ENCODE measurements at places on chromosomes 7 and 10. TPM values are rescaled to one million over a fixed set of nuclear protein-coding genes. Genes with fewer than 3 reads are reported as not detected.

CCL24 gene
- 4.8 TPM for total RNA-seq

ZNF735 gene
- not detected for total RNA-seq

ZNF511 gene
- 42.8 TPM for total RNA-seq

LLCFC1 gene
- not detected for total RNA-seq

DCLRE1A gene
- total RNA-seq = 6.1 TPM

PLEKHS1 gene
- not detected for total RNA-seq

ZNF467 gene
- 35.3 TPM for total RNA-seq

SPDYE16 gene
- total RNA-seq = 0.90 TPM

NPFFR1 gene
- total RNA-seq = 1.1 TPM

PDLIM1 gene
- total RNA-seq = 190 TPM

MRLN gene
- not detected for total RNA-seq

HMX3 gene
- not detected for total RNA-seq

UTF1 gene
- not detected for total RNA-seq

IQUB gene
- 0.75 TPM for total RNA-seq

EIF3B gene
- total RNA-seq = 107 TPM

TFPI2 gene
- total RNA-seq = 7.1 TPM

CNTNAP2 gene
- 0.41 TPM for total RNA-seq

NRP1 gene
- 139 TPM for total RNA-seq

CNNM1 gene
- total RNA-seq = 0.69 TPM

DEPP1 gene
- 160 TPM for total RNA-seq

AKR1C8 gene
- 0.55 TPM for total RNA-seq

FZD8 gene
- total RNA-seq = 20.4 TPM

DNAJC2 gene
- 19.5 TPM for total RNA-seq

GIMAP7 gene
- 47.0 TPM for total RNA-seq

CALCR gene
- not detected for total RNA-seq

CREB5 gene
- 8.9 TPM for total RNA-seq

LEP gene
- not detected for total RNA-seq

CYP3A4 gene
- not detected for total RNA-seq

HERC4 gene
- total RNA-seq = 55.1 TPM

GJC3 gene
- total RNA-seq = not detected

Measured in upper lobe of right lung (tissue), 1 donor.